Left ventricle myocardium superior (tissue), 1 donor: ENCODE measurements at places on chromosomes 3 and 15.

- DNase-seq: no peak
Measured at GRCh38 chr15:57440799-57441198, 64.5 kb downstream of the CGNL1 start.

DNA sequence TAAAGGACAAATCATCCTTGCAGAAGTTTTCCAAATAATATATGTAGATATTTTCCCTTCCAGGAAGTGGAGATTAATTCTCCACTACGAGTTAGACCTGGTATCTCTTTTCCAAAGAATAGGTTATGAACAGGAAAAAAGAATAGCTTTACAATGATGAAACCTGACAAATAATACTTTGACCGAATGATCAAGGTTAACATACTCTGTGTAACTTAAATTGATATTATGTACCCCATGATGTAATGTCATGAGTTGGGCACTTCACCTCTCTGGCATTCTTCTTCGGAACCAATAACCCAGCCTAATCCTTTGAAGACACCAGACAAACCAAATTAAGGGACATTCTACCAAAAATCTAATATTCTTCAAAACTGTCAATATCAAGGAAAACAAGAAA lies 48.7 kb upstream of the CNTN3 start:
- no peak for DNase-seq

- no peak for DNase-seq
Measured at GRCh38 chr3:37338500-37338899, 164.1 kb upstream of the LRRFIP2 start.

DNA sequence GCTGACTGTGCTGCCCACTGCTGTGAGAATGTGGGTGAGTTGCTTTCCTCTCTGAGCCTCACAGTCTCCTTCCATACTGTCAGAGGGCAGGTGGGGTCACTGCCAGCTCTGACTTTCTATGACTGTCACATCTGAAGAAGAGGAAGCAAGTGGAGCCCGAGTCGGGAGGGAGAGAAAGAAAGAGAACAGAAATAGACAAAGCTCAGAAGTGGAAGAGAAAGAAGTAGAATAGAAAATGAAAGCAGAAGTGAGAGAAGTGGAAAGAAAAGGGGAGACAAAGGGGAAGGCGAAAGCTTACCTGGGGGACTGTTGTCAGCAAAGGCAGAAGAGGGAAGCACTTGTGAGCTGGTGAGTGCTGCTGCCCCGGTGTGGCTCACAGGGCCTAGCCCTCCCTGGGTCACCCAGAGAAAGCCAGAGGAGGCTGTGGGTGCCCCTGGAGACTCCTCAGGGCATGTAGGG lies 57.9 kb downstream of the EPHB1 start:
- no peak for DNase-seq

DNA sequence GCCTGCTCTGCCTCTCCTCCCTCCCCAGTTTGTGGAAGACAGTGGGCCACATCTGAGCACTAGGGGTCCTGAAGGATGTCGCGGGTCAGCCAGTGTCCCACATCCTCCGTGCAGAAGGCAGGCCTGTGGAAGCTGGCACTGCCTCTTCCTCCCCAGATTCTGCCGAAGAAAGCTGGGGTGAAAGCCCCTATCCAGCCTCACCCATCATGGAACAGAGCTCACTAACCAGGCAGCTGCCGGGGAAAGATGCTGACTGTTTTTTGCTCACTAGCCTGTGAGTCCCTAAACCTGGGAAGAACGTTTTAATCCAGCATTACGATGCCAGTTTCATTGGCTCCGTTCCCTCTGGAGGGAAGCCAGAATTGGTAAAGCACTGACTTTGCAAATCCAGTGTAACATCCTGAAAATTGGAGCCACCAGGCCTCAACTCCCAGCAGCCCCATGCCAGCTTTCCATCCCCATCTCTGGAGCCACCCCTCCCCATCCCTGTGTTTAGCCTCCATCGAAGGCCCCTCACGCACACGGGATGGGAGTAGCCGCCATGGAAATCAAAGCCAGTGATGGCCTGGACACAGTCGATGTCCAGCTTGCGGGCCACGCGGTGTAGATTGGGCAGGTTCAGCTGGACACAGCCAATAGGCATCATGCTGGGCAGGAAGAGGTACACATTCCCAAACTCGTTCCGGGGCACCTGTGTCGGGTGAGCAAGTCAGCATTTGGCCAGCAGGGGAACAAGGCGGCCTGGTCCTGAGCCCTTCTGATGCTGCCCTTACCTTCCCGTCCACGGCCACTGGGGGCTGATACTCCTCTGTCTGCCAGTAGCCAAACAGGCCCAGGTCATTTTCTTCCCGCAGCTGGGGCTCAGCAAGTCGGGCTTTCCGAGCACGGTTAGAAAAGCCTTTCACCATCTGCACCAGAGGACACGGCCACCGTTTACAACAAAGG lies 23.5 kb downstream of the TMEM43 start:
- no peak for DNase-seq
